Smooth muscle cell of the pulmonary artery (primary cell): ENCODE measurements at places on chromosomes 1 and 21. TPM values are rescaled to one million over a fixed set of nuclear protein-coding genes. Genes with fewer than 3 reads are reported as not detected.

TEKT2 gene
- total RNA-seq, result 0.33 and 0.36 TPM in 2 replicates

RYR2 gene
- under 0.01 TPM in 1 of 2 replicates, not detected in the other for total RNA-seq

ADGRL2 gene
- 47.5 and 378 TPM in 2 replicates for total RNA-seq

CLCA4 gene
- not detected in 2 replicates for total RNA-seq

CHI3L1 gene
- total RNA-seq, result 0.39 and 1.1 TPM in 2 replicates

GPR161 gene
- total RNA-seq, result 22.6 and 49.1 TPM in 2 replicates

BGLAP gene
- 0.26 and 0.50 TPM in 2 replicates for total RNA-seq

TSPAN2 gene
- total RNA-seq, result 0.07 and 0.30 TPM in 2 replicates

LCE1D gene
- not detected in 2 replicates for total RNA-seq

ADAMTSL4 gene
- total RNA-seq, result 13.4 and 31.1 TPM in 2 replicates

DNASE2B gene
- total RNA-seq, result not detected in 2 replicates
